CD4-positive, alpha-beta T cell treated with Interleukin-17A for 4 hours (primary cell): ENCODE measurements at places on chromosomes 12 and 14.

- no peak for DNase-seq
Measured at GRCh38 chr12:25264862-25265261, 14.1 kb upstream of the KRAS start.

- no peak for DNase-seq
Measured at GRCh38 chr12:53096089-53096741, 1.3 kb upstream of the IGFBP6 start.

DNA sequence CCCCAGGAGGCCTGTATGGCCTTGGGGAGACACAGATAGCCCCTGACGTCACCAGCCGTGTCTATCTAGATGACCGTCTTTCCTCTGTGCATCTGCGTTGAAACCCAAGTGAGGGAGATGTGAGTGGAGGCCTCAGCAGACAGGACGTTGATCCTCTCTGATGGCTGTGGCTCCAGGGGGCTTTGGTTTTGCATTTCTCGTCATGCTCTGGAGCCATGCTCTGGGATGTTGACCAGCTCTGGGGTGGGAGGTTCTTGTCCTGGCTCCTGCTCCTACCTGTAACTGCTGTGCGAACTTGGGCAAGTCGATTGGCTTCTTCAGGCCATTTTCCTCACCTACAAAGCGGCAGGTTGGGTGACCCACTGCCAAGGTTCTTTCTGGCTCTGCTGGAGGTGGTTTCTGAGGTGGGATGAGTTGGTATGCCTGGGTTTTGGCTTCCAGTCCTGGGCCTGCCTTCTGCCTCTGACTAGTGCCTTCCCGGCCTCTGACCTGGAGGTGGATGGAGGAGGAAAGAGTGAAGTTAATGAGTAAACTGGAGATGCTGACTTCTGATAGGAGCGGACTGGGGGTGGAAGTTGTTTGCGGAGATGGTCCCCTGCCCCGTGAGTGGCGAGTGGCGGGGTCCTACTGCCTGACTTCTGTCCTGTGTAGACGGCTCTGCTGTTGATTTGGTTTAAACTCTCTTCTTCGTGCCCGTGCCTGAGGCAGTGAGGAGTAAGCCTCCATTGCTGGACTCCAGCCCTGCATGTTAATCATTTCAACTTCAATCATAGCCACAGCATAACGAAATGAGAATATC is 8.4 kb downstream of the TSPAN9 start:
- no peak for DNase-seq

DNA sequence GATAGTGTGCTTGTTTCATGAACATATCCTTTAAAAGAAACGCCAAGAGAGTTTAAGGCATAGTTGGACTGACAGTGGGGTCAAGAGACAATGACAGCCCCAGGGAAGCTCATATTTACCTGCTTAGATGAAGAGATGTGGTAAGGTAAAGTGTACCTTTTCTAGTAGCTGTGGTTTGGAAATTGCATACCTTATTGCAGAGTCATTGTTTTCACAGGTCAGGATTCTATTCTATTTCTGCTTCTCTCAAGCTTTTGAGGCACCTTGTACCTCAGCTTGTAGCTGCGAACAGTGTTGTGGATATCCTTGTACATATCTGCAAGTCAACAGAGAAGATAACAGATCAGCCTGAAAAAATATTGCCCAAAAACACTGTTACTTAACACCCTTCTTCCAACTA is 47.7 kb downstream of the ATP6V1D start:
- no peak for DNase-seq

DNA sequence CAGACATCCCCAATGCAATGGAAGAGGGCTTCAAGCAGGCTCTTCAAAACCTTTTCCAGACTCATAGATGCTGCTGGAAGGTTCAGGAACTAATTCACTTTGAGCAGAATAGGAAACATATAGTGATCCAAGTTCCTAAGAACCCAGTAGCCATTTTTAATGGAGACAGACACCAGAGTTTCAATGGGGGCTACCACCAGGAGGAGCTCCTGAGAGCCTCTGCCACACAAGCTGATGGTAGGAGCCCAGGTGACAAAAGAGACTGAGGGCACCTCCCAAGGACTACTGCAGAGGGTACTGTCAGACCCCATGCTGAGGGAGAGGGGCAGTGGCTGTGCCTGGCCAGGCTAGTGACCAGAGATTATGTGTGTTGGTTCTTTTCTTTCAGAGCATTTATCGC is 45.9 kb downstream of the IFNG start:
- DNase-seq = peak; percentile 60

DNA sequence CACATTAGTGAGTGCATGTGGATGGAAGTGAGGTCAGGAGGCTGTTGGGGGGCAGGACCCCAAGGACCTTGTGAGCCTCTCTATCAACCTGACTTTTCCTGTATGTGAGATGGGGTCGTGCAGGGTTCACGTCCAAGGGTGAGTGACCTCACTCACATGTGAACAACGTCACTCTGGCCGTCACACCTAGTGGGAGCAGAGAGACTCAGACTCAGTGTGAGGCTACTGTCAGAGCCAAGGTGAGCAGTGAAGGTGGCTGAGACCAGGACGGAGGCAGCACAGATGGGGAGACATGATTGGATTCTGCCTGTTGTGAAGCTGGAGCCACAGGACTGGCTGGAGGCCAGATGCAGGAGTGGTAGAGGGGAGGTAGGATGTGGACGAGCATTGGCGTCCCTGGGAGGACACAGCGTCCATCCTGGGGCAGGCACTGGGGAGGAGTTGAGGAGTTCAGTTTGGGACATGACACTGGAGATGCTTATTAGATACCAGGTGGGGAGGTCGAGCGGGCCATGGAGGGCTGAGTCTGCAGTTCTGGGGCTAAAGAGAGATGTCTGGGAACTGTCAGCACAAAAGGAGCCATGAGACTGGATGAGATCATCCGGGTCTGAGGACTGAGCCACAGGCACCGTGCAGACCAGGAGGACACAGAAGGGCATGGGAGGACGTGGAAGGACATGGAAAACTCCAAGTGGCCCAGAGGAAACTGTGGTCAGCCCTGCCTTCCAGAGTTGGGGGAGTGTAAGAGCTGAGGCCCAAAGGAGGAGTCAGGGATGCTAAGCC is 92.8 kb downstream of the LGMN start:
- DNase-seq = no peak

- no peak for DNase-seq
Measured at GRCh38 chr12:51960488-51960887, 9.0 kb downstream of the ACVR1B start.

DNA sequence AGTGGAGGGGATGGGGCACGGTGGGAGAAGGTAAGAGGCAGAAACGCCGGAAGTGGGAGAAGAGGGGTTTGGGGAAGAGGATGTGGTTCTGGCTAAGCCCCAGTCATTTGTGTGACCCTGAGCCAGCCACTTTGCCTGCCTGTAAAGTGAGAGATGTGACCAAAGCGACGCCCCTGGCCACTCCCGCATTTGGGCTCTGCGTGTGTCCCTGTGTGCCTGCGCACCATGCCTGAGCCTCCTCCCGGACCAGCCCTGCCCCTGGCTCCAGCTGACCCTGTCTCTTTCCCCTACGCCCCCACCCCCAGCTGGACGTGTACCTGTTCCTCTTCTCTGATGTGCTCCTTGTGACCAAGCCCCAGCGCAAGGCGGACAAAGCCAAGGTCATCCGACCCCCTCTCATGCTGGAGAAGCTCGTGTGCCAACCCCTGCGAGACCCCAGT is 8.0 kb downstream of the PLEKHG6 start:
- DNase-seq = no peak

- DNase-seq = no peak
Measured at GRCh38 chr12:119869720-119870119, 7.4 kb downstream of the CIT start.

DNA sequence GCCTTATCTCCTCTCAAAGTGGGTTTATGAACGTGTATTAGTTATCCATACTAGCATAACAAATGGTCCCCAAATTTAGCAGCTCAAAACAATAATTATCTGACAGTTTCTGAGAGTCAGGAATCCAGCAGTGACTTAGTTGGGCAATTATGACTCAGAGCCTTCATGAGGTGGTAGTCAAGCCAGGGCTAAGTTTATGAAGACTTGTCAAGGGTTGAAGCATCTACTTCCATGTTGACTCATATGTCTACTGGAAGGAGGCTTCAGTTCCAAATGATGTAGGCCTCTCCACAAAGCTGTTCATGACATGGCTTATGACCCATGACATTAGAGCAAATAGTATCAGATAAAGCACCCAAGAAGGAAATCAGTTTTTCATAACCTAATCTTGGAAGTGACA is 73.2 kb downstream of the IPO8 start:
- DNase-seq = no peak

GRCh38 chr14:101353422-101353821 is 207.9 kb upstream of the DIO3 start:
- DNase-seq = no peak

DNA sequence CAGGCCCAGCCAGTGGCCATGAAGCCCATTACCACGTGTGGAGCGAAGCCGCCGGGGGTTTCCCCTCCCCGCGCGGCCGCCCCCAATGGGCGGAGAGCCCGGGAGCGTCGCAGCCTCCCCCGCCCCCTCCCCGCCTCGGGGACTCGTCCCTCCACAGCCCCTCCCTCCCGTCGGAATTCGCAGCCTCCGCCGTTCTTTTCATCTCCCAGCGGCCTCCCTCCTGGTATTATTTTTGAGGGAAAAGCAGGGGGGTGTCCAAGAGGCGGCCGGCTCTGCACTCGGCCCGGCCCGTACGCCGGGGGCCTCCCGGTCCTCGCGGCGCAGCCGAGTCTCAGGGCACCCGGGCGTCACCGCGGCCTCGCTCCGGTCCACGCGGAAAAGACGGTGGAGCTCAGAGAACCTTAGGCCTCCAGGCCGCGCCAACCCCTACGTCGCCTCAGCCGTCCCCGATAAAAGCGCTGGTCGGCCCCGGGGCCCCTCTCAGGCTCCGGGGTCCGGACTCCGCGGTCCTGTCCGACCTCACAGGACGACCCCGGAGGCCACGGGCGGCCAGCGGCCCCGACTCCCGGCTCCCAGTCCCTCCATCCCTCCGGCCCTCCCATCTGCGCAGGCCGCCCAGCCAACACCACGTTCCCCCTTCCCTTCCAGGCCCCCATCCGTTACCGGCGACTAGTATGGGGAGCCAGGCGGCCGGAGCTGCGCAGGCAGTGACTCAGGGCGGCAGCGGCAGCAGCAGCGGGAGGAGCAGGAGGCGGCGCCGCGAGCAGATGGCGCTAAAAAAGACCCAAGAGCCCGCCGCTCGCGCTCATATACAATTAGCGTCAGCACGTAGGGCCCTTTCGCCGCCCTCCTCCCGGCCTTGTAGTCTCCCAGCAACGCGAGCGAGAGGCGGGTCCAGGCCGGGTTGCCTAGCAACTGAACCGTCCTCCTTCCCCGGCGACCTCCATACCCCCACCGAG is at the start of gene NAP1L1:
NAP1L1 (minus strand) TSS at position 782 of the 959 bp plus-strand sequence. CDS start 10,466 bp downstream, outside the sequence.
- DNase-seq = peak; percentile 98

DNA sequence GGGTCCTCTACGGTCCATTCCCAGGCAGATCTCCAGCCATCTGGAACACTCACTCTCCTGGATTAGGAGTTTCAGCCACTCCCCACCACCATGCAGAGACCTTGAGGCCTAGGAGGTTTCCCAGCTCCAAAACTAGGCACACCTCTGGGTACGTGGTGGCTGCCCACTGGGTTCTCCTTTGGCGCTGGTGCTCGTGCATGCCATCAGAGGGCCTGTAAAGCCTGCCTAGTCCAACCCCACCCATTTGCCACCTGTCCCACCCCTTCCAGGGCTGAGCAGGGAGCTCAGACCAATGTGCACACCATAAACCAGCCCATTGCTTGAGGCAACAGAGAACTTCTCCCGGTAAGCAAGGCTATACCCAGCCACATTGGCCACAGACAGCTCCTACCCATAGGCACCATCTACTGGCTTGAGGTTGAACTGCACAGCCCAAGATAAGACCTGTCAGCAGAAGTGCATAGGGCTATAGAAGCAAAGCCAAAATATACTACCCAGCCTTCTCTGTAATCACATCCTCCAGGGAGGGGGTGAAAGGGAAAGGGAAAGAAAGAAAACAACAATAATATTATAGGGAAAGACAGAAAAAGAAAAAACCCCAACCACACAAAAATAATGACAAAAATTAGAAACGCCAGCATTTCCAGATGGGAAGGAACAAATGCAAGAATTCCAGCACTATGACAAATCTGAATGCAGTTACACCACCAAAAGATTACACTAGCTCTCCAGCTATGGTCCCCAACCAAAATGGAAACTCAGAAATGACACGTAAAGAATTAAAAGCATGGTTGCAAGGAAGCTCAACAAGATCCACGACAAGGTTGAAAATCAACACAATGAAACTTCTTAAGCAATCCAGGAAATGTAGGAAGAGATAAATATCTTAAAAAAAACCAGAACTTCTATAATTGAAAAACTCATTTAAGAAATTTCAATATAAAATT is 111.9 kb upstream of the CCDC175 start:
- DNase-seq = no peak
